ENCODE measurements at places on chromosomes 3 and 15.

- ATAC-seq: no peak
Measured at GRCh38 chr3:16824081-16824696, 60.6 kb upstream of the PLCL2 start.

DNA sequence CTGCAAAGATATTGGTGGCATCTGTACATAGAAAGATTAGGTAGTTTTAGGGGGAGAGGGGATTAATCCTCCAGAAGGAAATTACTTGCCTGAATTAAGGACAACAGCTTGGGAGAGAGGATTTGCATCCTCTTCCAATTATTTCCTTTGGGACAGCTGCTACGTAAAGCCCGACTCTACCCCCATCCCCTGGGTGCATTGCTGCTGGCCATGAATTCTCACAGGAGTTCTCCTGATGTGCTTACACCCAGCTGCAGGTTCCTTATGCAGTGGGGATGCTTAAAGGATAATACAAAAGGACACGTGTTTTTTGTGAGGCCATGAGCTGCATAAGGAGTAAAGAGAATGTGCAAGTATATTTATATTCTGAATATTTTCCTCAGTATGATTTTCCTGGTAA lies 132.3 kb downstream of the VPS8 start:
- ATAC-seq: peak; percentile 98

GRCh38 chr3:108200578-108200977 lies 21.6 kb downstream of the IFT57 start:
- ATAC-seq: no peak

GRCh38 chr3:129317848-129318247 lies 39.2 kb downstream of the HMCES start:
- no peak for ATAC-seq

DNA sequence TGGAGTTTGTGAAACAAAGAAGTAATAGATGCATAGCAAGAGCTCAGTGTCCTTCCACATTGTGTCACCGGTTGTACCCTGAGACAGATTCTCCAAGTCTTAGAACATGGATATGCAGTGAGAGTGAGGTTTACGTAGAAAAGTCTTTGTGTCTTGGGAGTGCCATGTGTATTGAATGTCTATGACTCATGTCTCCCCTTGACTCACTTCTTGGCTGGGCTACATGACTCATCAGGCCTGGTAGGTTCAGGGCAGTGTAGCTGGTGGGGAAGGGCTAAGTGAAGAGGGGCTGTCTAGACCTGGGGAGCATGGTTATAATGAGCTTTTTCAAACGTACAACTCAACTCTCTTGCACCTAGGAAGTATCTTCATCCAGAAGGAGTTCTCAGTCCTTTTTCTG lies 167.4 kb downstream of the GAP43 start:
- ATAC-seq: peak; percentile 98

Data from motor neuron (in vitro differentiated cells).